ENCODE measurements at places on chromosomes 1 and 21.

DNA sequence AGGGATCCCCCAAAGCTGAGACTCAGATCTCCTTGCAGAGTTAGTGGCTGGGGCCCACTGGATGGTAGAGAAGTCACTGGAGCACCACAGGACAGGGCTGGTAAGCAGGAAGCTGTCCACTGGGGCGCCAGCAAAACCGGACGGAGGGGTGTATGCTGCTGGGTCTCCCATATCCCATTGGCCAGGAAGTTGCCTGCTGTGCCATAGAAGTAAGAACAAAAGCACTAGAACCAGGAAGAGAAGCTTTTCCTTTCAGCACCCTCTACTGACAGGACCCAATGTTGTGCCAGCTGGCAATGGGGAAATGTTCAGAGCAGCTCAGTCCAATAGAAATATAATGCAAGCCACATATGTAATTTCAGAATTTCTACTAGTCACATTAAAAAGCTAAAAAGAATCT lies 146.6 kb downstream of the SPATA46 start:
- no peak for DNase-seq

GRCh38 chr21:39632796-39633442 lies 20.2 kb downstream of the B3GALT5 start:
- DNase-seq = peak; percentile 21

- DNase-seq = no peak
Observed at GRCh38 chr1:93848350-93848883, 30.6 kb downstream of the DNTTIP2 start.

- DNase-seq = no peak
Observed at GRCh38 chr1:180003026-180003695, 48.6 kb downstream of the CEP350 start.

GRCh38 chr1:70892930-70893329 lies 154.7 kb downstream of the PTGER3 start:
- no peak for DNase-seq

DNA sequence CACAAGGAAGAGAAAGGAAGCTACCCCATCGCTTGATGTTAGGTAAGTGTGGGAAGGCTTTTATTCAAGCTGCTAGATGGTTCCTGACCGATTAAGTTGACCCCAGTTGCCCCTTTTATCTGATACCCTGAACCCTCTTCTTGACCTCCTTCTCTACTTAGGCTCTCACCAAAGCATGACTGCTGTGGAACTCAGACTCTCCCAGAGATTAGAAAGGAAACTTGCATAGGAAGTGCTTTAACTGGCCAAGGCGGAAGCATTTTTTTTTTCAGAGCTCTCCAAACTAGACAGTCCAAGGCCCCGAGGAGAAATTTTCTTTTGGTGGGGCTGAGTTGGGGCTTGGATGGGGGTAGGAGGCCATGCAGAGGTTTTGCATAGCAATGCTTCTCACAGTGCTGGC lies 101.3 kb upstream of the USP24 start:
- no peak for DNase-seq

GRCh38 chr21:44750675-44751025 lies 39.3 kb upstream of the TSPEAR start:
- no peak for DNase-seq

GRCh38 chr1:19325958-19326747 lies 14.0 kb downstream of the SLC66A1 start:
- no peak for DNase-seq

DNA sequence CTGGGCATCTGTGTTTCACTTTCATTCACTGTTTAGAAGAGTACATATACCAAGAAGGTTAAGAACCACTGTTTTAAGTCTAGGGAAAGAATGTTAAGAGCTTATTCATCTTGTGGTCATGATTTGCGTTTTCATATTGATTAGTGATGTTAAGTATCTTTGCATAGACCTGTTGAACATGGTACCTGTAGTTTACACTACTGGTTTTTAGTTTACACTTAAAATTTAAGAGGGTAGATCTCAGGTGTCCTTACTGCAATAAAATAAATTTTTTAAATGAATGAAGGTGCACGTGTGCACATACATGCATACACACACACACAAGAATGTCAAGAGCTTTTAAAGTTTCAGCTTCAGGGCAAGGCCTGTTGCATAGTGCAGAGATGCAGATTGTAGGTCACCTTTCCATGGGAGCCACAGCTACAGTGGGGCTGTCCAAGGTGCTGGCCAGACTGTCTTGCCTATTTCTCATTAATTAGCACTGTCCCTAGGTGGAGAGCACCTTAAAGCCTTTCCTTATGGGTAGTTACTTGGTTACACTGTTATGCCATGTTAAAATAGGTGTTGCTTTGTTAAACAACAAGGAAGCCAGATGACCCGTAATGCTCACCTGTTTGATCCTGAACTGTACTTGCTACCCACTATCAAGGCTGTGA lies 543.0 kb upstream of the DAB1 start:
- no peak for DNase-seq

DNA sequence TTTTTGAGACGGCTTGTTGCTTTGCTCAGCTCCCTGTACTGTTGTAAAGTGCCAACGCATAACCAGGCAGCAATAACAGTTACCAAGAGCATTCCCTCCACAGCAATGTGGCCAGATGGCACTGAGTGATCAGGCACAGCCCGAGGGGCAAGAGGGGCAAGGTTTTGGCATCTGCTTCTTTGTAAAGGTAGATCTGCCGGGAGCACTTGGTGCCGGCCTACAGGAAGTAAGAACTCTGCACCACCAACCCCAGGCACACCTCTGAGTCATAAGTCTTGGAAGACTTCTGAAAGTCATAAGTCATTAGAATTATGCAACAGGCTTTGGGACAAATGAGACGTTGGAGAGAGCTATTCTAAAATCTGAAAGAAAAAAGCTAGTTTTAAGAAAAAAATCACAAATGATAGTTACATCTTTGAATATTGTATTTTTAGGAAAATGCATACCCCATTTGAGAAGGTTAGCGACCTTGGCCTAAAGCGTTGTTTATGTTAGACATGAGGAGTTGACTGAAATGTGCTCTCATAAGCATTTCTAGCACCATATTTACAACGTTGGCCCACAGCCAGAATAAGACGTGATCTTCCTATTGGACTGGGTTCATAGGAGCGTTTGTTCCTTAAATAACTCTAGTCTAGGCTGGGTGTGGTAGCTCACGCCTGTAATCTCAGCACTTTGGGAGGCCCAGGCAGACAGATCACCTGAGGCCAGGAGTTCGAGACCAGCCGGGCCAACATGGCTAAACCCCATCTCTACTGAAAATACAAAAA lies 37.7 kb upstream of the MAP10 start:
- DNase-seq = no peak

- DNase-seq = no peak
Observed at GRCh38 chr1:20172033-20172590, 13.8 kb upstream of the UBXN10 start.

DNA sequence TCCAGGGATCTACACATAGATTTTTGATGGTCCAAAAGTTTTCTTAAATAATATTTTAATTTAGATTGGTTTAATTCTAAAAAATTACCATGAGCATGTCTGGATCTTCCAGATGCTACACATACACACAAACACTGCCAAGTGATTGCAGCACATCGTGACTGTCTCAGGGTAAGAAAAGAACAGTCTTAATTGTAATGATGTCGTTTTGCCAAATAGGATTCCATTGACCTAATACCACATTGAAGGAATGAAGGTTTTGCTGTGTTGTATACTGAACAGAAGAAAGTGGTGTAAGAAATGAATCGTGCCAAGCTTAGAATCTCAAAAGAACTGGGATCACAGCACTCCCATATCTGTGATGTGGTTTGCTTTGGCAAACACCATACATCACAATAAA lies 633.3 kb upstream of the CAMK1G start:
- no peak for DNase-seq

- no peak for DNase-seq
Observed at GRCh38 chr21:25329227-25329825, 278.0 kb downstream of the MRPL39 start.

- DNase-seq = no peak
Observed at GRCh38 chr21:39208624-39209333, 25.5 kb upstream of the PSMG1 start.

DNA sequence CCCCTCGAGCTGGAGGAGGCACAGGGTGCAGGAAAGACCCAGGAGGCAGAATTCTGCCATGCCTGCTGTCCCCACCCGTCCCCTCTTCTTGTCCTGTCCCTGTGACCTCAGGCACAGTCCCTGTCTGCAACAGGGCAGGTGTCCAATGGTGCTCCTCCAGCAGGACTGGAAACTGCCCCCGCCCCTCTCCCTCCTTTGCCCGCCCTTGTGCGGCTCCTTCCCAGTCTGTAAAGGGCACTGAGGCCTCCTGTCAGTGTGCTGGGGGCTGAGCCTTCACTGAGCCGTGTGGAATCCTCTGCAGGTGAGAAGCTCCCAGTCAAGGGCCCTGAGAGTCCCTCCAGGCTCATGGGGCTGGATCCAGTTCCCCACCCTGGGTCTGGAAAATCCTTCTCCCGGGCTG lies 28.9 kb downstream of the PRDM16 start:
- no peak for DNase-seq

- no peak for DNase-seq
Observed at GRCh38 chr1:13992489-13993285, 292.7 kb downstream of the PRDM2 start.

DNA sequence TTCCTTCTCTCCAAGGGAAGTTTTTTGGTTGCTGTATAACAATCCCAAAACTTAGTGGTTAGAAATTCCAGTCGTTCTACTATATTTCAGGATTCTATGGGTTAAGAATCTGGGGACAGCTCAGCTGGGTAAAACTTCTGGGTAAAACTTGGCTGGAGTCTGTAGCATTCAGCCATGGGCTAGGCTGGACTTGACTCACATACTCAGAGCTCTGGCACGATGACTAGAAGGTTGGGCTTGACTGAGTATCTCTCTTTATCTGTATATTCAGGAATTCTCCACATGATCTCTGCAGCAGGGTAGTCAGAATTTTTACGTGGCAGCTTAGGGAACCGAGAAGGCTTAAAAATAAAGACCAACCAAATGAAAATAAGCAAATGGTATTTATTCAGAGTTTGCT lies 28.2 kb upstream of the HRNR start:
- DNase-seq = no peak

GRCh38 chr1:47720111-47720510 lies 277.1 kb downstream of the TRABD2B start:
- no peak for DNase-seq

GRCh38 chr1:168830562-168830961 lies 101.6 kb upstream of the DPT start:
- DNase-seq = no peak

- DNase-seq = no peak
Observed at GRCh38 chr21:42424914-42425541, 21.3 kb downstream of the UBASH3A start.

DNA sequence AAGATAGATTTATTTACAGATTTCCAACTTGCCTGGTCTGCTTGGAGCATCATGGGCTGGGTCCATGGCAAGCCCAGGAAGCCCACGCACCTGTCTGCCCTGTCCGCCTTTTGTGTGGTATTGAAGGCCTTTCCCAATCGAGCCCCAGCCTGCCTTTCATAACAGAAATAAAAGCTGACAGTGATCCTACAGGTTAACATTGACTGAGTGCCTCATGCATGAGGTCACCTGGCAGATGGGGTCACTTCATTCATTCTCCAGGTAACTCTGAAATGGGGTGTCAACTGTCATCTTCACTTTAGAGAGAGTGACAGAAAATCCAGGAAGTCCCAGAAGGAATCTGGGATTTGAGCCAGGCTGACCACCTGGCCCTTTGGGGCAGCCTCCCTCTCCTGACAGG lies 36.3 kb upstream of the CASZ1 start:
- no peak for DNase-seq

- DNase-seq = no peak
Observed at GRCh38 chr1:50422675-50422945, 633 bp downstream of the DMRTA2 start.

DNA sequence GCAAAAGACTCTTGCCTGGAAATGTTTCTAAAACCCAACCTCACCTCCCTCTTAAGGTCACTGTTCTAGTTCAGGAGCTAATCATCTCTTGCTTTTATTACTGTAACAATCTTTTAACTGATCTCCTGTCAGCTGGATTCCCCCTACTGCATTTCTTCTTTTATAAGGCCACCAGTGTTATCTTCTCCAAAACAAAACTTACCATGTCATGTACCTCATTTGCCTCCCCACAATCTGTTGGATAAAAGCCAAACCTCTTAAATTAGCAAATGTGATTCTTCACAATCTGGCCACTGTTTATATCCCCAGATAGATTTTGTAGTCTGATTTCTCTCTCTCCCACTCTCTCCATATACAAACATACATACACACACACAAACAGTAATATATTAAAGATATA lies 143.3 kb downstream of the DENND1B start:
- DNase-seq = no peak

DNA sequence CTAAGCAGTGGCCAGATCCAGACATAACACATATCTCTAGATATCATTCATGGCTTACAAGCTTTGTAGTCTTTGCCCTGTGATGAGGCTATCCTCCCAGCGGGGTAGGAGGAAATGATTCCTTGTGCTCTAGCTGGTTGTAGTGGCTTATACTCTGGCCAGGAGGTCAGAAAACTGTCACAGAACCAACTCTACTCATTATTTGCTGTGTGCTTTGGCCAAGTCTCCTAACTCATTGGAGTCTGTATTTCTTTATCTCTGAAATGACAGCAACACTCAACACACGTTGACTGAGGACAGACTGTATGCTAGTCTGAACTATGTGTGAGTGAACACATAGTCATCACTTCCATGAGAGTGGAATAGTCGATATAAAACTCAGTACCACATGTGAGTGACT lies 116.7 kb upstream of the F3 start:
- no peak for DNase-seq

- no peak for DNase-seq
Observed at GRCh38 chr1:62601457-62601856, 4.1 kb downstream of the ANGPTL3 start.

GRCh38 chr1:199404976-199405375 lies 622.5 kb upstream of the NR5A2 start:
- DNase-seq = no peak

DNA sequence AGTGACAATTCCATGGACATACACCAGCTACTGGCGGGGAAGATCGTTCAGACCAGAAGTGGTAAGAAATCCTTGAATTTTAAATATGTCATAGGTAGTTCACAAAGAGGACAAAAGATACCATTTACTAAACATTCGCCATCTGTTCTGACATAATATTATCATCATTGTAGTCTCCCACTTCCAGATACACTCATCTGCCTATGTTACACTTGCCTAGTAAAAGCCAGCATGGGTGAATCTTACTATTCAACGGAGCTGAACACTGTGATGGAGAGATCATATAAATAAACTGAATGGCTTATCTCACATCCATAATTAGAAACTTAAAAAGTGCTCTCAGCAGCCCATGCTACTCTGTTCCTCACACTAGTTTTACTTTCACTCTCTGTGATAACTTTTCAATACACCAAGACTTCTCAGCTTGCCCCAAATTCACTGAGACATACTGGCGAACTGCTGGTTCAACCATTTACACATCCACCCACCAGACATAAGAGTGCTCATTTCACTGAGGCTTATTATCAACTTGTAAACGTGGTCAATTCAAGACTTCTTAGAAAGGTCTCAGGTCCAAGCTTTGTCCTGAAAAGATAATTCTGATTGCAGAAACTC lies 463 bp upstream of the PRRC2C start:
- DNase-seq = no peak

- no peak for DNase-seq
Observed at GRCh38 chr1:234433563-234434285, 45.3 kb downstream of the TARBP1 start.

All from coronary artery (tissue), 2 donors.